ENCODE measurements at places on chromosomes 4 and X.

- no peak for DNase-seq
- H3K36me3 ChIP-seq, result no peaks in the 10 kb centered on the region
- H3K27ac ChIP-seq, result no peak overlapping the region
- peaks cover 4% of the 10 kb centered on the region for H3K27me3 ChIP-seq
- H3K4me3 ChIP-seq, result no peak overlapping the region
Measured at GRCh38 chr4:40837094-40837870, 87.5 kb downstream of the NSUN7 start.

GRCh38 chr4:150464523-150464922 is 117.4 kb upstream of the MAB21L2 start:
- no peak overlapping the region for H3K27ac ChIP-seq
- H3K4me3 ChIP-seq, result no peak overlapping the region
- peaks cover 8% of the 10 kb centered on the region for H3K36me3 ChIP-seq
- DNase-seq, result no peak
- no peaks in the 10 kb centered on the region for H3K27me3 ChIP-seq

- no peak overlapping the region for H3K27ac ChIP-seq
- no peak for DNase-seq
- no peaks in the 10 kb centered on the region for H3K27me3 ChIP-seq
Measured at GRCh38 chr4:159977907-159978617, 875.2 kb downstream of the RAPGEF2 start.

- H3K27ac ChIP-seq, result peak overlapping the region; percentile 80
- peaks cover 15% of the 10 kb centered on the region for H3K4me1 ChIP-seq
- no peak for DNase-seq
Measured at GRCh38 chrX:133923113-133923512, 62.3 kb downstream of the GPC3 start.

- H3K36me3 ChIP-seq, result no peaks in the 10 kb centered on the region
- no peaks in the 10 kb centered on the region for H3K4me1 ChIP-seq
- no peaks in the 10 kb centered on the region for H3K27me3 ChIP-seq
Measured at GRCh38 chr4:68718447-68719074, 48.1 kb upstream of the UGT2B15 start.

DNA sequence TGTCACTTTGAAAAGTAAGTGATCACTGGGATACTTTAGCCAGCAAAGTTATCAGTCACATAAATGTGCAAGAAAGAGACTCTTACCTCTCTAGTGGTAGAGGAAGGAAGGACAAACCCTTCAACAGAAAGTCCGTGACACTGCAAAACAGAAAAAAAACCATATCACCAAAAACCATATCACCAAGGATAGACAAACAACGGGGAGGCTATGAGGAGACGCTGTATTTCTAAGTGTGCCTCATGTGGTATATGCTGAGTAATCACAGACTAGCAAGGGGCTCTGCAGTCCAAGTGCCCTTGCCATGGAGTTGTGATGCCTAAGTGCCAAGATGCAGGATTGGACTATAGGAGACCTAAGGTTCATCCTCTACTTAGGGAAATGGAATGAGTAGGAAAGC is 11.5 kb upstream of the HDAC8 start:
- no peaks in the 10 kb centered on the region for H3K27me3 ChIP-seq
- H3K27ac ChIP-seq, result no peak overlapping the region
- no peaks in the 10 kb centered on the region for H3K4me1 ChIP-seq
- H3K36me3 ChIP-seq, result no peaks in the 10 kb centered on the region
- DNase-seq, result no peak
- H3K4me3 ChIP-seq, result no peak overlapping the region

DNA sequence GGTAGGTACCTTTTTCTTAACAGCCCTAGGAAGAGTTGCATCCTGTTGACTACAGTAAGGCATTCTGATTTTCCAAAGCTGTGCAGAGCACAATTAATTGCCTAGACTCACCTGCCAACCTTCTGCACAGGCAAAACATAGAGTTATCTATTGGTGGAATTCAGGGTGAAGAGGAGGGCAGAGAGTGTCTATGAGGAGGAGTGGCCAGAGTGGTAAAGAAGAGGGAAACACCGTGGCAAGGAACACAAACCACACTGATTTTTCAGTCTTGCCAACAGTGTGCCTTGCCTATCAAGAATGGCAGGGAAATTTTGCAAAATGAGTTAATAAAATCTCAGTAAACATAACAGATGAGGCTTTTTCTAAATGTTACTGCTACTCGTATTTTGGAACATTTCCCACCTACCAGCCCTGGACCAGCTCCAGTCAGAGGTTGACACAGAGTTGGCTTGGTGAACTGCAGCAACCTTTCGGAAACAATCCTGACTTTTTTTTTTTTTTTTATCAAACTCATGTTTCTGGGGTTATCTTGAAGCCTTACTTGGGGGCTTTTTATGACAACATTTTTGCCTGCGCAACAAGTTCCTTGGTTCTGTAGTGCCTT is 67.9 kb upstream of the CAPN6 start:
- no peaks in the 10 kb centered on the region for H3K36me3 ChIP-seq
- H3K27ac ChIP-seq, result no peak overlapping the region
- no peak overlapping the region for H3K4me3 ChIP-seq
- no peaks in the 10 kb centered on the region for H3K27me3 ChIP-seq
- DNase-seq, result no peak

DNA sequence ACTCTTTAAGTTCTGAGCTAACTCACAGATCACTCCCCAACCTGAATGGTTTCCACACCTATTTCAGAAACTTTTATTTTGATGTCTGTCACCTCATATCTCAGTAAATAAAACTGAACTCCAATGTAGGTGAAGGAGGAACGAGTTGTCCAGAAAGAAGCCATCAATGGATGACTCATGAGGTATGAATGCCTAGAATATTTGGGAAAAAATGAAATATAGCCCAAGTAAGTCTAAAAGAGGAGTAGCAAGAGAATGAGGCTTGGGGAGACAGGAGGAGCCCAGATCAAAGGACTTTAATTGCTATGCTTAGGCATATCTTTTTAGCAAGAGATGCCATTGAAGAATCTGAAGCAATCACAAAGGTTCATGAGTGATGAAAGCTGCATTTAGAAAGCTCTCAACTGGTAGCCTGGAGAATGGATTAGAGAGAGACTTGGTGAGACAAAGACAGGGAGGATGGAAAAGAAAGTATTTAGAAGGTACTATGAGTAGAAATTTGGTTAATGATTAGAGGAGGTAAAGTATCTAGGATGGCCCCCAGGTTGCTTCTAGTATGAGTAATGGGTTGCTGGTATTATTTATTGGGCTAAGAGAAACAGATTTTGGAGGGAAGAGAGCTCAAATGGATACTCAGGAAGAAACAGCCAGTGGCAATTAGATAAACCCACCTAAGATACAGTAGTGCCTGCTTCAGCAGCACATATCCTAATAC is 39.4 kb downstream of the NOCT start:
- no peak for DNase-seq
- H3K4me3 ChIP-seq, result no peak overlapping the region
- H3K27ac ChIP-seq, result peak overlapping the region; percentile 46
